HT-29 (cell line): ENCODE measurements at places on chromosomes 7 and 10. TPM values are rescaled to one million over a fixed set of nuclear protein-coding genes. Genes with fewer than 3 reads are reported as not detected.
A peak's percentile ranks its signal among the peaks of the same experiment; 100 is the strongest.

- DNase-seq: peak; percentile 81
These were observed 165.6 kb upstream of the KMT2E start for GRCh38 chr7:104848138-104848990.

DNA sequence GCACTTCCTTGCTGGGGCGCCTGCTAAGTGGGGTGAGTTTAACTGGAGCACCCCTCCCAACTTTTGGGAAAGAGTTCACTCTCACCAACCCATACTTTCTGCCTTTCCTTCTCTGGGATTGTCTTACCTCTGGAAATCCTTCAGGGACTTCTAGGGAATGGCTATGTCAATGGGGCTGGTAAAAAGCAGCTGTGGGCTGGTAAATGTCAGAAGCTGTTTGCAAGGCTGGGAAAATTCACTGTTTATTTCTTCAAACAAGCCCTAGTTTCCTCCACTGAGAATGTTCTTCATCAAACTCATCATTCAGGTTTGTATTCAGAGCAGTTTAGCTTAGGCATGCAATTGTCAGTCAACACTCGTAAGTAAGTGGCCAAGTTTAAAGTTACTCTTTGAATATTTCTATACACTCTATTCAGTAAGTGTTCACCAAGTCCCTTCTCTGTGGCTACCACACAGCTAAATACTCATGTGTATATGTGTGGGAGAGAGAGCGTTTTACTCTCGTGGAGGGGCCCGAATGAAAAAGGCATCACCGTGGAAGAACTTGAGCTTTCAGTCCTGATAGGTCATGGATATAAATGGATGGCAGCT, 654.8 kb downstream of the LRMDA start:
- no peak for DNase-seq

- DNase-seq: peak; percentile 95
These were observed 9.1 kb upstream of the ASIC3 start for GRCh38 chr7:151038951-151039849.

- no peak for DNase-seq
These were observed 56.0 kb upstream of the KCND2 start for GRCh38 chr7:120216947-120217346.

GRCh38 chr7:79298145-79298760, 155.2 kb downstream of the MAGI2 start:
- DNase-seq: peak; percentile 83

GRCh38 chr7:11749629-11750028, 82.4 kb downstream of the THSD7A start:
- DNase-seq: no peak

DNA sequence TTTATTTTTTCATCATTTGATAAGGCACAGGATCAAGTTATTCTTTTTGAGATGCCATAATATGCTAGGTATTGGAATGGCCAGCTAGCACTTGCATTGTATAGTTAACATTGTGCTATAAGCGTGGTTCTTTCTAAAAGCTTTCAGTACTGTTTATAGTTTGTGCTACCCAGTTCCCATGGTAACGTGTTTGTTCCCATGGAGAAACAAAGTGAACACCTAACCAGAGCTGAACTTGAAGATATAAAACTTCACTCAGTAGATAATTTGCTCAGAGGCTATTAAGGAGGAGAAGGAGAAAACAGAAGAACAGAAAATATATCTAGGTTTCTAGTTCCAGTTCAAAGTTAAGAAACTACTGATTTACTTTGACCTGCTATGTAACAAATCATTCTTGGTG, 23.6 kb upstream of the ITGB8 start:
- peak; percentile 87 for DNase-seq

Gene GLI3
- total RNA-seq: not detected in 2 replicates

Gene VWA2
- 30.2 and 31.6 TPM in 2 replicates for total RNA-seq

Gene TLL2
- total RNA-seq: not detected in 2 replicates

Gene MBL2
- not detected in 2 replicates for total RNA-seq

Gene FAM25A
- total RNA-seq: 0.76 TPM in 1 of 2 replicates, not detected in the other
